ENCODE measurements at places on chromosomes 1 and 21.

GRCh38 chr1:232586679-232587078, 43.3 kb downstream of the SIPA1L2 start:
- DNase-seq = no peak

- no peak for DNase-seq
These were observed 4.2 kb upstream of the C1orf174 start for GRCh38 chr1:3904006-3904842.

- no peak for DNase-seq
These were observed 36.3 kb upstream of the CASZ1 start for GRCh38 chr1:10832703-10833102.

DNA sequence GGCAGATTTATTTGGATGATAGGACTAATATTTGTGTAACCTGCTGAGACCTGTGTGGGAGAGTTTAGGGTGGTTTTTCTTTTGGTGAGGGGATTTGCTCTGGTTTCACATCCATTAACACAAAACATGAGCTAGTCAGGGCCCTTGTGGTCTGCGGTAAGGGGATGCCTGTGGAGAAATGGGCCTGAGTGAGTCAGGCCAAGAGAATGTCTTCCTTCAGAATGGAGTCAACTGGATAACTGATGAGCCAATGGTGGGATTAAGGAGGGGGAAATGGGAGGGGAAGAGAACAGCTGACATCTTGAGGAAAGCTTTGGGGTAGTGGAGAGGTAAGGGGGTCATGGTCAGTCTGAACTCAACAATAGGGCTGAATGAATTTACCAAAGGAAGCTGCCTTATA, 13.9 kb downstream of the WNT2B start:
- no peak for DNase-seq

- DNase-seq = no peak
These were observed 285.7 kb upstream of the PKN2 start for GRCh38 chr1:88398338-88398737.

GRCh38 chr1:186648613-186649012, 31.6 kb downstream of the PTGS2 start:
- no peak for DNase-seq

GRCh38 chr21:41258617-41259016, 58.0 kb upstream of the FAM3B start:
- DNase-seq = no peak

DNA sequence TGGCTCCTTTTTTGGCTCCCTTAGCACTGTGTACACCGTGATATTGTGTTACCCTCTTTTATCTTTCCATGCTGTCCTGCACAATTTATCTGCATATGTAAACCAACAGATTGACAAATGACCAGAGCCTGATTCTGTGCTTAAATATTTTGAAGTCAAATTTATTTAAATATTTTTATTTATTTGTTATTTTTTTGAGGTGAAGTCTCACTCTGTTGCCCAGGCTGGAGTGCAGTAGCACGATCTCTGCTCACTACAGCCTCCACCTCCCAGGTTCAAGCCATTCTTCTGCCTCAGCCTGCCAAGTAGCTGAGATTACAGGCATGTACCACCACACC, 12.8 kb downstream of the PMF1 start:
- no peak for DNase-seq

DNA sequence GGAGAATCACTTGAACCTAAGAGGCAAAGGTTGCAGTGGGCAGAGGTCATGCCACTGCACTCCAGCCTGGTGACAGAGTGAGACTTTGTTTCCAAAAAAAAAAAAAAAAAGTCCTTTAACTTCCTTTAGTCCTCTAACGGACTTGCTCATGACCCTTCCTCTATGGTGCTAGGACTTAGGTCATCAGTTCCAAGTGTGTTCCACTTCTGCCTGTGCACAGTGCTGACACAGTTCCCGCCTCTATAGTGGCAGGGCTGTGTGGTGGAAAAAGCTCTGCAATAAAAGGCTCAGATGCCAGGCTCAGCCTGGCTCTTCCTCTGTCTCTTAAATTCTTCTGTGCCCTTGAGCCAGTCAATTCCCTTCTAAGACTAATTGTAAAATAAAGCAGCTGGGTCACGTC, 22.0 kb downstream of the CC2D1B start:
- no peak for DNase-seq

- no peak for DNase-seq
These were observed 121.1 kb downstream of the AJAP1 start for GRCh38 chr1:4775506-4775905.

GRCh38 chr1:155984341-155984740, 6.0 kb upstream of the ARHGEF2 start:
- no peak for DNase-seq

Measured in T-helper 9 cell (primary cell).